Choroid plexus epithelial cell (primary cell): ENCODE measurements at places on chromosomes 2 and 18.
A peak's percentile ranks its signal among the peaks of the same experiment; 100 is the strongest.

DNA sequence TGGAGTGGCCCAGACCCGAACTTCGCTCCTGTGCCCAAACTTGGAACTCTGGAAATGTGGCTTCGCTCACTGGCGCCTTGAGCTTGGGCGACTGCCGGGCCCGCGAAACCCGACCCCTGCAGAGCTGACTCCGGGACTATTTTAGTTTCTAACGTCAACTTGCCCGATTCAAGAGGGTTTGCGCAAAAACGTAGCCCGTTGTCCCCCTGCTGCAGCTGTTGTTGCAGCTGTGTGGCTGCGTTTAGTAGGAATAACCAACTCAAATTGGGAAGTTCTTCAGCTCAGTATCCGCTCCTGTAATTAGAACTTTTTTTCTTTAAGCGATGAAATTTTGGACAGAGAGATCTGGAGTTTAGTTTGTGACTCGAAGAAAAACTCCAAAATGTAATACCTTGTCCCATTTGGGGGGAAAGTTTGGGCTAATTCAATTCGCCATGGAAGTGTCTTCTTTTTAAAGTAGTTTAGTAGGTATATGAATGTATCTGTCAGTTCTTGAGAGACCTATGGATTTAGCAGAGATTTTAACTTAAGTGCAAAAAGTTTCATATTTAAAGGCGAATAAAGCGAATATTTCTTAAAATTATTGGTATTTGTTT is 559 bp downstream of the MYL12A start:
- peak; percentile 62 for DNase-seq

- no peak for DNase-seq
Observed at GRCh38 chr2:154228566-154229280, 357.0 kb downstream of the GALNT13 start.

- DNase-seq: no peak
Observed at GRCh38 chr2:2731101-2731815, 400.2 kb upstream of the MYT1L start.

- peak; percentile 85 for DNase-seq
Observed at GRCh38 chr2:100292022-100292580, 30.2 kb downstream of the LONRF2 start.

- peak; percentile 13 for DNase-seq
Observed at GRCh38 chr2:211133766-211134165, 577.4 kb downstream of the CPS1 start.

DNA sequence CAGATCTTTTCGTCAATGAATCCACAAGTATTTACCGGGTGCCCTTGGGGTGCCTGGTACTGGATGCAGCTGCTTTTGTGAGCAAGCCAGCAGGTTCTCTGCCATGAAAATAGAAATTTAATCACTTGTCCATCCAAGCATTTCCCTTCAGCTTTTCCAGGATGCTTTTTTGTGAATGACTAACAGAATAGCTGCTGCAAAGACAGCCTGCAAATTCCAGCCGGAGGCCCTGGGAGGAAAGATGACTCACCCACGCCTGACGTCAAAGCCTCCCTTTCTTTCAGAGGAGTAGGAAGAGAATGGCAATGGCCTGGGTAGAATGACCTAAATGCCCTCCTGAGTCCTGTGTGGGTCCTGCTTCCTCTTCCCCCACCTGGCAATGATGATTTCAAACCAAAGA is 111.9 kb downstream of the AP1S3 start:
- DNase-seq: peak; percentile 96

DNA sequence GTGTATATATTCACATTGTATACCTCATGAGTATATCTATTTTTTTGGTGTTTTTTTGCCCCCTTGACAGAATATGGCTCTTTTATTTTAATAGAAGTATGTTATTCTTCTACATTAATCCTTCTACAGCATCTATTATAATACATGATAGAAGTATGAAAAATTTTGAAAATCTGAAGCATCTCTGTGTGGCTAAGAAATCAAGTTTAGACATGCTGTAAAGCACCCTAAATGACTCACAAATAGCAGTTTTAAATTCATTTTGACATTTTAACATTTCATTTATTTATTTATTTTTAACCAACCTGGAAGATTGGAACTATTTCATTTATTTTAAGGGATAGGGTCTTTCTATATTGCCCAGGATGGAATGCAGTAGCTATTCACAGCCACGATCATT is 33.8 kb upstream of the ROCK1 start:
- DNase-seq: no peak

DNA sequence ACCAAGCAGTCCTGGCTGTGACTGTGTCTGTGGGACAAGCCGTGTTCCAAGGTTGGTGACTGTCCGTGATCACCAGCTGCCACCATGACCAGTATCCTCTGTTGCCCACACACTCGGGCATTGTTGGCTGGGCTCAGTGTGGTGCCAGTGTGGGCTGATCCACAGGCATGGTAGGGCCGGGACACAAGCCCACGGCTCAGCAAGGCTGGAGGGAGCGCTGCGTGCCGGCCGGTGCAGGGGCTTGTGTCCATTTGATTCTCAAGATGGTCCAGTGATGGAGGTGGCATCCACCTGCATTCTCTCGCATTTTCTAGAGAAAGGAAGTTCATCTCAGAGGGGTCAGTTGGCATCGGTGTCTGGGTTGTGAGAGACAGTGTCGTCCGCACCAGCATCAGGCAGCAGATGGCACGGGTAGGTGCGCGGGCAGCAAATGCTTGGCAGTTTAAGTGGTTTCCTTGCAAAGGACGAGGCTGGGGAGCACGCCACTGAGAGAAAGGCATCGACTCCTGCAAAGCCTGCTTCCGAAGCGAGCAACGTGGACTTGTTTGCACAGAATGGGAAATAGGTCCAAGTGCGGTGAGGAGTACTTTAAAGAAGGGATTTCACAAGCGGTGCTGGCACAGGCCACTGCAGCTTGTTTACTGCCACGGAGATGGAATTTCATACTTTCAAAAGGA is 20.9 kb downstream of the TWIST2 start:
- DNase-seq: no peak

DNA sequence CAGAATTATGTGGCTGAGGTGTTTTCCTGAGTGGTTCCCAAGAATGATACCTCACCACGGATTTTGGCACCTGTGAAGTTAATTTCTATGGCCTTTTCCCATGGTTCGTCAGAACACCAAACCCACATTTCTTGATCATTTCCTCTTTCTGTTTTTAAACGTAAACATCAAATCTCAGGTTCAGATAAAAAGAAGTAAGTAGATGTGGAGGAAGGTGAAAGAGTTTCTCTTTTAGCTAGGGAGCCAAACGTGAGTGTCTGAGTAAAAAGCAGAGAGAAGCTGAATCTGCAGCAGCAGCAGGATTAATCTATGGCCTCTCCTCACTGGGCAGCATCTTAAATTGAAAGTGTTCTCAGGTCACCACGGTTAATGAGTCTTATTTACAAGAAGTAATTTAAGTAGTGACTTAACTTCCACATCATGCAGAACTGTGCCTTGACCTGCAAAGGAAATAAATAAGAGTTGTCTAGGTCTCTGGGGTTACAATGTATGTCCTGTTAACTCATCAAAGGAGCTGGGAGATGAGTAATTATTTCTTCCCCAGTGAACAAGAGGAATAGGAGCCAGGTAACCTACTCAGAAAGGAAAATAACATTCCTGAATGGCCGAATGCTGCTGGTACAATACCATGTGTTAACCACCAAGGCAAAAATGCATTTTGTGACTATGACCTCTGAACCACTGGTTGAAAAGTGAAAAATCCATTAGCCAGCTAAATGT is 139.6 kb upstream of the NETO1 start:
- peak; percentile 10 for DNase-seq

GRCh38 chr2:217793566-217794132 is 209.1 kb downstream of the TNS1 start:
- no peak for DNase-seq

DNA sequence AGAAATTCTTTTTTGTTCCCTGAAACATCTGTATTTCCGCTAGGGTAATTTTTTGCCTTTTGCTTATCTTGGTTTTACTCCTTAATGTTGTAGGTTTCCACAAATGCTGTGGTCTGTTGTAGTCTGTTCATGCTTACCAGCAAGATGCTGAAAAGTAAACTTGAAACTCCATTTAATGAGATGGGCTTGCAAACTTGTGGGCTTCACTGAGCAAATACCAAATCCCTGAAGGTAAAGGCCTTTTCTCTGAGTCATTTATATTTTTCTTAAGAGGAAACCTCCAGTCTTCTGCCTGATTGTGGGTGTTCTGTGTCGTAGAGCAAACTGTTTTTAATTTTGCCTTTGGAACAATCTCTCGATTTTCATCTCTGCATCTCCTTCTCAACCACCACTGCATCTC is 9.3 kb downstream of the SP140 start:
- peak; percentile 39 for DNase-seq

DNA sequence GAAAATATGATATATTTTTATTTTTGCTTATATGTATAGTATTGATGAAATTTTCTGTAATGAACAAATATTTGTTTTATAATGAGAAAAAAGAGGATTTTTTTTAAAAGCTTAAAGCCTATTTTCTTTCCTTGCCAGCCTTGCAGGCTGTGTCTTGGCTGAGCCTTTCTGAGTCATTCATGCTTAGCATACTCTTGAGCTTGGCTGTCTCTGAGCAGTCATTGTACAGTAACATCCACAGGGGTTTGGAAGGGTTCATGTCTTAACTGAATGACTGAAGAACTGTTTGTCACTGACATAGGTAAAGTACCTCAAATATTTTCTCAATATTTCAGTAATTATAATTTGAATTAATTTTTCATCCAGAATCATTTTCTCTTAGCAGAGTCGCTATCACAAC is 49.3 kb downstream of the GPR39 start:
- DNase-seq: no peak

DNA sequence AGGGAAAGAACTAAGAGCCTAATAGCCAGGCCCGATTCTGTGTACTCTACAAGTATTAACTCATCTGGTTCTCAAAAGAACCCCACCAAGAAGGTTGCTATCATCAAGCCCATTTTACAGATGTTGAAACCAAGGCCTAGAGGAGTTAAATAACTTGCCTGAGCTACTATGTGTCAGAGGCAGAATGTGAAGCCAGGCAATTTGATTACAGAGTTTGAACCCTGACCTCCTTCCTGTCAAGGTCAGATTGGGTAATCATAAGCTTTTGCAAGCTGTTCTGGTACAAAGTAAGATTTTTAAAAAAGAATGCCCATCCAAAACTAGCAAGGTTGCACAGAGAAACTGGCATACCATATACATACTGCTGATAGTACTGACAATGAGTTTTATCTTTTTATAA is 227.1 kb downstream of the HAUS1 start:
- DNase-seq: no peak

GRCh38 chr2:120915670-120916069 is 180.0 kb downstream of the GLI2 start:
- DNase-seq: no peak

DNA sequence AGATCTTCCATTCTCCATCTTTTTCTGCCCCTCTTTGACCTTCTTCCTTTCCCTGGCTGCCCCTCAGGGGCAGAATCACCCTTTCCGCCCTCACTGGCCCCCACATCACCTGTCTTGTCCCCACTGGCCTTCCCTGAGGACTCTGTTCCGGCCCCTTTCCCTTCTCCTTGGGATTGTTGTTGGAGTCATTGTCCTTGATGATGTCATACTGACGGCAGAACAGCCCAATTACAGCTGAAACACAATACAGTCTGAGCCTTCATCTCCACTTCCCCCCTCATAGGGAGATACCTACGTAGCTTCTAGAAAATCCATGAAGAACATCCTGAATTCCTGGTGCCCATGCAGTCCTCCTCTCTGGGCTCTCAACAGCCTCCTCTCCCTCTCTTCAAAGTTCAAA is 2.4 kb downstream of the FNDC4 start:
- no peak for DNase-seq

DNA sequence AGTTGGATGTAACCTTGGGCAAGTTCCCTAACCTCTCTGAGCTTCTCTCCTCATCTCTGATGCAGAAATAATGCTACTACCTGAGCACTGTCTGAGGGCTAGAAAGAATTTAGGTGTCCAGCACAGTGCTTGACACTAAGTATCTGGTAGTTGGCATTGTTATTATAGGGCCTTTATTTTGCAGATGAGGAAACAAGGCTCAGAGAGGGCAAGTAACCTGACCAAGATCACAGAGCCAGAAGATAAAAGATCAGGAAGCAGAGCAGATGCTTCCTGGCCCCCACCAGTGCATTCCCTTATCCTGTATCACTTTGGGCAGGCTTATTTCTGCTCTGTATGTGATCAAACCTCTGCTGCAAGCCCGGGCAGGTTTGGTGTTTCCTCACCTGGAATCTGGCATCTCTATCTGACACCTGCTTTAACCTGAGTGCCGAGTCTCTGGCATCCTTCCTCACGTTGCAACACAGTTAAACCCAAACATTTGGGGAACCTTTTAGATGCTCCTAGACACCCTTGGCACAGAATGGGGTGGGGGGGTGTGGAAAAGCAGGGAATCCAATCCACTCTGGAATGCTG is 69.9 kb downstream of the PLB1 start:
- no peak for DNase-seq

GRCh38 chr2:39492095-39492590 is 55.1 kb upstream of the MAP4K3 start:
- DNase-seq: peak; percentile 94

DNA sequence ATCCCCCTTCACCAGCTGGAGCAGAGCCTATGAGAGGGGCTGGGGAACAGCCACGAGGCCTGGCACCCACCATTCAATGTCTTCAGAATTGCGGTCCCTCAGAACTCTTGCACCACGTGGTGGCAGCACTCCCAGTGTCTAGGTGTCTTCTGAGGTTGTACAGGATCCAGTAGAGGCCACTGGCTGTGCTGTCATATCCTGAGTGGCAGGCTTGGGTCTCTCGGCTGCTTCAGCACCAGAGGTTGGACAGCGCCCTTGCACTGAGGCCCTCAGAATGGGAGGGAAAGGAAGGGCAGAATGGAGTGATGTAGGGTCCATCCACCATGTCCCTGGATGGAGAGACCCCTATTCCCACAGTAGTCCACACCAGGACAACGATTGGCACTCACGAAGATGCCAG is 112.0 kb upstream of the TEKT4 start:
- DNase-seq: no peak

DNA sequence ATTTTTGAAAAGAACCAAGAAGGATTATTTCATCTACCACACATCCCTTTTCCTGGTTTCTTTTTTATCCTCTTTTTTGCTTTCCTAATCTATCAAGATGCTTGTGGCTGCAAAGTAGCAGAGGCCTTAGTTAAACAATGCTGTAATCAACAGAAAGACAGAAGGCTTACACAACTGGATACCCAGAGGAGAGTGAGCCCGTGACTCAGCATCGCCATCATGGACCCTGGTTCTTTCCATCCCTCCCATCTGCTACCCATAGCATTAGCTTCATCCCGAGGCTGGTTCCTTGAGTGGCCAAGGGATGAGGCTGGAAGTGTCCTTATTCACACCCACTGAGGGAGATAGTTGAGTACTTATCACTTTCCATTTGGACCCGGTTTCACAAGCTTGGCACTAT is 7.5 kb upstream of the HAAO start:
- no peak for DNase-seq

- DNase-seq: no peak
Observed at GRCh38 chr18:22167471-22168241, 1.7 kb upstream of the GATA6 start.
